ENCODE measurements at places on chromosomes 3 and 15. TPM values are rescaled to one million over a fixed set of nuclear protein-coding genes. Genes with fewer than 3 reads are reported as not detected.

Gene ITIH4
- 0.26 TPM for total RNA-seq

Gene MESP2
- total RNA-seq = 0.13 TPM

Gene CELSR3
- total RNA-seq = 1.1 TPM

Gene SLC6A11
- 3.5 TPM for total RNA-seq

- DNase-seq = no peak
These were observed 8.3 kb downstream of the SLC38A3 start for GRCh38 chr3:50213373-50213772.

GRCh38 chr15:78450285-78450858 lies 12.4 kb downstream of the IREB2 start:
- DNase-seq = no peak

GRCh38 chr3:59388555-59389270 lies 338.9 kb upstream of the CFAP20DC start:
- DNase-seq = peak; percentile 82

GRCh38 chr3:57673156-57673555 lies 19.7 kb downstream of the DENND6A start:
- DNase-seq = no peak

DNA sequence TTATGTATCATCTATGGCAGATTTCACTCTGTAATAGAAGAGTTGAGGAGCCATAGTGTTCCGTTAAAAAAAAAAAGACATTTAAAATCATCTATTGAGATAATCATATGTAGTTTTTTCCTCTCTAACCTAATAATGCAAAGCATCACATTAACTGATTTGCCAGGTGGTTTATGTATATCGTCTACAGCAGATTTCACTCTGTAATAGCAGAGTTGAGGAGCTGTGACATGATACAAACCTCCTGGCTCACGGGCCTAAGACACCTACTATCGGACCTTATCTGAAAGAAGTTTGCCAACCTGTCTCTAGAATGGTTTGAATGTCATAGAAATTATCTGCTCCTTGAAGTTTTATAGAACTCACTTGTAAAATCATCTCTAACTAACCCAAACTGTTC lies 29.8 kb downstream of the CDCP1 start:
- no peak for DNase-seq

DNA sequence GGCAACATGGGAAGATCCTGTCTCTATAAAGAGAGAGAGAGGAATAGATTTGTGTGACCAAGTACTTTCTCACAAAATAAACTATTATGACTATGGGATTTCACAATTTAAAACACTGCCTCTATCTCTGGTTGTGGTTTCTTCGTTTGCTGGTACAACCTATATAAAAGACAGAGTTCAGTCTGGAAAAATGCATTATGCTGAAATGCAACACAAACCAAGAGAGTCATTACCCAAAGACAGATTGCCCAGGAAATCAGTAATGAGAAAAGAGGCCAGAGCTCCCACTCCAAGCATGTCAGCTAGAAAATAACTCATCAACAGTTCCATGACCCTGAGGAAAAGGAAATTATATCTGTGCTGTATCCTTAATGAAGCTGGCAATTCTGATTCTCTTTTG lies 23.2 kb downstream of the GPR176 start:
- DNase-seq = no peak

Data from bronchial epithelial cell (primary cell).